ENCODE measurements at places on chromosomes 6 and 20.

GRCh38 chr6:165884813-165885765 lies 222.0 kb upstream of the PDE10A start:
- DNase-seq = peak; percentile 88

DNA sequence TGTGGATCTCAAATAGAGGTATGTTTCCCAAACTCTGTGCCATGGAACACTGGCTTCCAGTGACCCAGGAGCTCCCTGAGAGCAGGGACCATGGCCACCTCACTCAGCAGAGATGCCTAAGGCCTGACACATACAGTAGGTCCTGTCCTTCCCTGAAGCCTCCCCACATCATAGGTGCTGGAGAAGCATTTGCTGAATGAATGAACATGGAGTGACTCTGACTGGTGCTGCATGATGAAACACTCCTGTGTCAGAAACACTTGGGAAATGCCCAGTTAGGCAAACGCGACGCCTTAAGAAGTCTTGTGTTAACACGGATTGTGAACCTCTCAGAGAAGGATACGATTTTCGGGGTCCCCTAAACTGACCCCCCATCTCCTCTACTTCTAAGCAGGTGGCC lies 14.3 kb downstream of the SLA2 start:
- no peak for DNase-seq

DNA sequence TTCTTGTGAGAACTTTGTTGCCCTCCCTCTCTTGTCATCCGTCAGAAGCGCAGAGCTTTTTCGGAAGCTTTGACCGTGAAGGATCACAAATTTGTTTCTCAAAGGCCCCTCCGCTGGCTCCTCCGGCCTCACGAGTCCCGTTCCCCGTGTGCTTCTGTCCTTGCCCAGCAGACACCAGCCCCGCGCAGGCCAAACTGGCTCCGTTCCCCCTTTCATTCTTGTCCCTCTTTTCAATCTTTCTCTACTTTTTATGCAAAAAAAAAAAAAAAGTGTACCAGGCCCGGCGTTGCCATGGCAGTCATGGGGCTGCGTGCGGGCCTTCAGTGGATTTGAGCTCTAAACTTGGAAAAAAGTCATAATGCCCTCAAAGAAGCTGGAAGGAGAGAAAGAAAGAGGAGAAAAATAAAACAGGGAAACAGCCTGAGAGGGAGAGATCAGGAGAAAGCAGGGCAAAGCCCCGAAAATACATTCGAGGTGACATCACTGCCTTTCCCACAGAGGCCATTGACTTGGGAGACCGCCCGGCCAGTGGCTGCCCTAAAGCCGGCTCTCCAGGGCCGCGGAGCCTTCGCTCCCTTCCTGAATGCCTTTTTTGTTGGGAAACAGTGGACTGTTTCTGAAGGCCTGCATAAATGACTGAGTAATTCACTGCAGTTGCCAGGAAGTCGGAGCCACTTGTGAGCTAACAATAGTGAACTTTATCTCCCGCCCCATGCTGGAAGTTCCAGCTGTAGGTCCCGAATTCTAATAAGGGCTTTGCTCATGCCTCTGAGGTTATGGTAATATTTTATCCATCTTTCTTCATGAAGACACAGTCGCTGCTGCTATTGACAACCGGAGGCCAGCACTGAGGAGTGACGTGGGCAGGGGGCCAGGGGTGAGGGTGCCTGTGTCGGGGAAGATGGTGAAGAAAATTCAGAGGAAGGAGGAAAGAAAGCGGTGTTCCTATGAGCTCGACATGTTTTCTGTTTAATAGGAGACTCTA lies 670.9 kb downstream of the QKI start:
- peak; percentile 94 for DNase-seq

GRCh38 chr6:35018746-35019145 lies 122.4 kb downstream of the TCP11 start:
- DNase-seq = no peak

GRCh38 chr20:52083627-52084232 lies 107.8 kb downstream of the ZFP64 start:
- DNase-seq = peak; percentile 65

GRCh38 chr6:33191383-33192104 lies 723 bp downstream of the COL11A2 start:
- DNase-seq = no peak

- peak; percentile 57 for DNase-seq
Measured at GRCh38 chr20:10217721-10218410, 764 bp upstream of the SNAP25 start.

GRCh38 chr6:34697544-34697836 lies 923 bp upstream of the ILRUN start:
- no peak for DNase-seq

GRCh38 chr6:40328386-40328985 lies 258.7 kb downstream of the LRFN2 start:
- DNase-seq = no peak

GRCh38 chr20:309841-310644 lies 12.7 kb downstream of the ZCCHC3 start:
- DNase-seq = peak; percentile 100
